ENCODE measurements at places on chromosomes 16 and 17.

- no peak for DNase-seq
These were observed 31.2 kb upstream of the CD300E start for GRCh38 chr17:74654742-74655141.

- no peak for DNase-seq
These were observed 74.6 kb downstream of the TMEM100 start for GRCh38 chr17:55648086-55648485.

DNA sequence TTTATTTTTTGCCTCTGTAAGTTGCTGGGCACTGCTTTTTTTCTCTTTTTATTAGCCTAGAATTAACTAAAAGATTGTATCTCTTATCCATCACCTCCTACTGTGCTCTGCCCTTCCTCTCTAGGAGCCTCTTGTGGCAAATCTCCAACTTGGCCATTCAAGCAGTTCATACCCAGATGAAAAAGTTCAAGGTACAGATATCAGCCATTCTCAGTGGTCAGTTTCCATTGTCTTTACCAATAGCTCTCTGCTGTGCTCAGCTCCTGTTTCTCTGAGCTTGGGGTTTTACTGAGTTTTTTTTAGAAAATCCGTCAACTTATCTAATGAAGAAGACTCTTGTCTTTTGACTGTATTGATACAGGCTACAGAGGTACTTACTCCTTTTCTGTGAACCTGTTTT, 15.6 kb downstream of the MOSMO start:
- DNase-seq = no peak

DNA sequence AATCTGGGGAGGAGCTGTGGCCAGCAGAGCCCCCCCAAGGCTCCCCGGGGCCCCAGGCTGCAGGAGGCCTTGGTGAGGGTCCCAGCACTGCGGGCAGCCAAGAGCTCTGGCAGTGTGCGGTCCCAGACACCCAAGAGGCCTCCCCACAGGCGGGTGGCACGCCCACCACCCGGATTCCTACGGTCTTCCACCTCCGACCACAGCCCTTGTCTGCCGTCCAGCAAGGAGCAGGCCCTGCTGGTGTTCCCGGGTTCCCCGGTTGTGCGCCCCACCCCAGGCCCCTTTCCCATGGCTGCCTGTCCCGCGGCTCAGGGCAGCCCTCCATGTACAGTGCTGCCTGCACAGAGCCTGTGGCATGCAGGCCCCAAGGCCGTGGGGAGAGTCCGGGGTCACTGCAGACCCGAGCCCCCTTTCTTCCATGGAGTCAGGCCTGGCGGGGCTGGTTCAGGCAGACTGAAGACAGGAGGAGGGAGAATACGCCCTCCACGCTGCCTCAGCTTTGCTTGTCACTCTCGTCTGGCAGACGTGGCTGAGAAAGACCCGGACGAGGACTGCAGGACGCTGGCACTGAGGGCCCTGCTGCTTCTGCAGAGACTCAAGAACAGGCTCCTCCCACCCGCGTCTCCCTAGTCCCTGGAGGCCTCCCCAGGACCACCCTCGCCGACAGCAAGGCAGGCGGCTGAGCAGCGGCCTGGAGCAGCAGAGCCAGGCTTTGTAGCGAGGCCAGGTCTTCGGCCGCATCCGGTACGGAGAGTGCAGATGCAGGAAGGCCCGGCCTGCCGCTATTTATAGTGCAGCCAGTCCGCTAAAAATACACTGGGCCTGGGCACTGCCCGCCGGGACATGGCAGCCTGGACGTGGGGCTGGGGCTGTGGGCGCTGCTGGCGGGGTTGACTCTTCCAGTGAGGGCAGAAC, 16.4 kb downstream of the TELO2 start:
- DNase-seq = no peak

DNA sequence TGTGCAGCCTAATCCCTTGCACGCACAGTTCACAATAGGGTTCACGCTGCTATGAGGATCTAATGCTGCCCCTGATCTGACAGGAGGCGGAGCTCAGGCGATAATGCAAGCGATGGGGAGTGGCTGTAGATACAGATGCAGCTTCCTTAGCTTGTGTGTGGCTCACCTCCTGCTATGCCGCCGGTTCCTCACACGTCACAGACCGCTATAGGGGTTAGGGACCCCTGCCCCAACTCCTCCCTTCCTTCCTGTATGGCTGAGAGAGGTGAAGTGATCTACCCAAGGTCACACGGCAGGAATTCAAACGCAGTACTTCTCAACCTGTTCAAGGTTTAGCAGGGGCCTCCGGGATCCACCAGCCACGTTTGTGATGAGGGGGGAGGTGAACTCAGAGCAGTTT, 13.4 kb upstream of the PLLP start:
- DNase-seq = no peak

DNA sequence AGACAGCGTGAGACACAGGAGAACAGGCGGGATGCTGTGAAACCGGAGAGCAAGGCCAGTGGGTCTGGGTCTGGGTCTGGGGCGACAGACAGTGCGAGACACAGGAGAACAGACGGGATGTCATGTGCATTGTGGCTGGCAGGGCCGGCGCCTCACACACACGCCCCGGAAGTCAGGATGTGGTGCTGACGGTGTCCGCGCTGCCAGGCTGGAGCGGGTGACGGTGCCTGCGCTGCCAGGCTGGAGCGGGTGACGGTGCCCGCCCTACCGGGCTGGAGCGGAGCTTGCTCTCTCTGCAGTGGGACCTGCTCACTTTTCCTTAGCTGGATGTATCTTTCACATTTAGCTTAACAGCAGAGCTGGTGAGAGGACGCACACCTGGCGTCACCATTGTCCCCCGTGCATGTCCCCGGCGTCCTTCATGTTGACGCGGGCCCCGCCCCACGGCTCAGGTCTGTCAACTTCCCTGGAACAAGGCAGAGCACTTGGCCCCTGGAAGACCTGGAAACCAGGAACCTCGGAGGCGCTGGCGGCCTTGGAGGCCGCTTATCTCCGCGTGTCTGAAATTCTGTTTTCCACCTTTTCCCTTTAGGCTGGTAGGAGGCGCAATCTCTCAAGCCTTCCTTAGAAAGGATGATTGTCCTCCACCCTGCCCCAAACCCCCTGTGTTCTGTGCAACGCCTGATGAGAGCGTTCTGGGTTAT, 43.0 kb upstream of the ZNF750 start:
- DNase-seq = no peak

- no peak for DNase-seq
These were observed 35.4 kb upstream of the LITAF start for GRCh38 chr16:11621920-11622651.

- DNase-seq = peak; percentile 77
These were observed 51.2 kb downstream of the RPA1 start for GRCh38 chr17:1880851-1881630.

GRCh38 chr16:26344240-26344776, 652.5 kb downstream of the HS3ST4 start:
- DNase-seq = no peak

DNA sequence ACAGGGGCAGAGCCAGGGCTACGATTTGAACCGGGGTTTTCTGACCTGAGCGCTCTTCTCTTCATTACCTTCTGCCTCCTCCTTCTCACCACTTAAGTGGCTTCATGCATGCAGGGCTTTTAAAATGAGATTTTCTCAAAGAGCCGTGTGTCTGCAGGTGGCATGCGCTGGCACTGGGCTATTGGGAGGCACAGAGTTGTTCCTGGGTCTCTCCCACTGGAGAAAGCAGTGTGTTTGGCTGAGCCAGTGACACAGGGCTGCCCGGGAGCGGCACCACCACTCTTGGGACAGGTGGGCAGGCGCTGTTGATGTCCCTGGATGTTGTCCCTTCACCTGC, 218.8 kb upstream of the CHMP6 start:
- no peak for DNase-seq
